ENCODE measurements at places on chromosomes 11 and 22. TPM values are rescaled to one million over a fixed set of nuclear protein-coding genes. Genes with fewer than 3 reads are reported as not detected.
A peak's percentile ranks its signal among the peaks of the same experiment; 100 is the strongest.

DNA sequence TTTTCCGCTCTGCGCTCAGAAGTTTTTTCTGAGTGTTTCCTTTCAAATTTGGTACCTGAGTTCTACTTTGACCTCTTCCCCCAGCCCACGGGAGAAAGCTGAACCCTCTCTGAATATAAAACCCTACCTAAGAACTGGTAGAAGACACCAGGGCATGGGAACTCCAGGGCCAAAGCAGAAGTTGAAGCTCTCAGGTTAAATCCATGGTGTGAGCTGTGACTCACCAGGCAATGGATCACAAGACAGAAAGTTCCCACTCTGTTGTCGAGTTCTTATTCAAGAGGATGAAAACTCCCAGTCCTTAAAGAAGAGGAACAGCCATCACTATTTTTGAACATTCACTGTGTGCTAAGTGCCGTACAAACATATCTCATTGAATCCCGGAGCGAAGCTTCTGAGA is 8.9 kb downstream of the TMEM218 start:
- no peak for DNase-seq

- no peak for DNase-seq
These were observed 3.6 kb downstream of the CLCF1 start for GRCh38 chr11:67369801-67370284.

DNA sequence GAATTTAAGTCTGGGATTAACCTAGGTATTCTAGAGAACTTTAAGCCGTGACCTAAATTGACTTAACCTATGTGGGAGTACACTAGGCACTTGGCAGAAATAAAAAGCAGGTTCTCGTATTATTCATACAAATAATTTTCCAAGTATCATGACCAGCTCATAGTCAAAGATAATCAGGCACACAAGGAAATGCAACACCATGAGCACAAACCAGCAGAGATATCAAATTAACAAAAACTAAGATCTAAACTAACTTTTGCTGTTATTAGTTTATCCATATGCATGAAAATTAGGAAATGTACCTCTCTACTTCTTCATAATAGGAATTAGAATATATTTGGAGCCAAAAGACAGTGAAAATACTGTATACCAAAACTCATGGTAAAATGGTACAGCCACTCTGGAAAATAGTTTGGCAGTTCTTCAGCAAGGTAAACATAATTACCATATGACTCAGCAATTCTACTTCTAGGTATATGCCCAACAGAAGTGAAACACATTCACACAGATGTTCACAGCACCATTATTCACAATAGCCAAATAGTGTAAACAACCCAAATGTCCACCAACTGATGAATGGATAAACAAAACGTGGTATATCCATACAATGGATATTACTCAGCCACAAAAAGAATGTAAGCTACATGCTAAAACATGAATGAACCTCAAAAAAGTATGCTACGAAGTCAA is 154.1 kb downstream of the ENTHD1 start:
- DNase-seq, result no peak

DNA sequence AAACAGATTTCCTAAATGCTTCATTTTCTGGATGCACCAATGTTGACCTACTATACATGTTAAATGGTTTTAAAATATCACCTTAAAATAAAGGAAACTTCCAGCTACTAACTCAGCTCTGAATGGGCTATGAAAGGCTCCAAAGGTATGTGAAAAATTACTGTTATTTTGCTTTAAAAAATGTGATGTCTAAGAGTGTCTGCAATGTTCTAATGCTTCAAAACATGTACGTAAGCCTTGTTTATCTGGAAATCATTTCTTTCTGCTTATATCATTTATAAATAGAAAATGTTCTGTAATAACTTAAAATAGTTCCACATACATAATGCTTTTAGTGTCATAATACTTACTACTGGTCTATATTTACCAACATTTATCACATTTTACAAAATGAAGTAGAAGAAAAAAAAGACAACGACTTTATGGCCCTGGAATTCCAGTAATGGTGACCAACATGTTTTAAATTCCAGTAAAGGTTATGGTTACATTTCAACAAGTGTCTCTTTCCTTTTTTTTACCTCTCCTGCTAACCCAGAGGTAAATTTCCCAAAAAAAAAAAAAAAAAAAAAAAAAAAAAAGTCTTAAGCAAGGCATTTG is 2.5 kb downstream of the BDNF start:
- no peak for DNase-seq

GRCh38 chr11:45423036-45423435 is 136.9 kb upstream of the SYT13 start:
- DNase-seq, result no peak

GRCh38 chr11:70651031-70651430 is 252.7 kb downstream of the CTTN start:
- no peak for DNase-seq

DNA sequence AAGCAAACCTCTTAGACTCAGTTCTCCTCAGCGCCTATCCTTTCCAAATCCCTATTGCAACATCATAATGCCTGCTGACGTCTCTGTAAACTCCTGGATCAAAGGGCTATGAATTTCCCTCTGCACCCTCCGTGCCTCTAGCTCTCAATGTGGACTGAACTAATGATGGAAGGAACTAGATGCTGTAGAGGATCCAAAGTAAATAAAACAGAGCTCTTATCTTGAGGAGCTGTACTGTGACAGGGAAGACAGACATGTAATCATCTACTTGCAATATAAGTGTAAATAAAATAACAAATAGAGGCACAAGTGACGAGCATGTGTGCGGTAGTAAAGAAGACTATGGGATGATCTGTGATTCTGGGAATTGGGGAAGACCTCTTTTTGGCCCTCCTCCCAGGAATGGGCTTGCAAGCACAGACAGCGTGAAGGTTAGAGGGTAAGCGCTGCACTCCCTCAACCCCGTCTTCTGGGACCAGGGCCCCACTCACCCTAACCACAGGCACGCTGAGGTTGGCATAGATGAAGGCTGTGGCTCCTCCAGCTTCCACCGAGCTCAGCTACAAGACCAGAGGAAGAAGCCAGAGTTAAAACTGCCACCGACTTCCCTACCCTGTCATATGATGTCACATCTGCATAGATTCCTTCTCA is 42.2 kb downstream of the P4HA3 start:
- no peak for DNase-seq

DNA sequence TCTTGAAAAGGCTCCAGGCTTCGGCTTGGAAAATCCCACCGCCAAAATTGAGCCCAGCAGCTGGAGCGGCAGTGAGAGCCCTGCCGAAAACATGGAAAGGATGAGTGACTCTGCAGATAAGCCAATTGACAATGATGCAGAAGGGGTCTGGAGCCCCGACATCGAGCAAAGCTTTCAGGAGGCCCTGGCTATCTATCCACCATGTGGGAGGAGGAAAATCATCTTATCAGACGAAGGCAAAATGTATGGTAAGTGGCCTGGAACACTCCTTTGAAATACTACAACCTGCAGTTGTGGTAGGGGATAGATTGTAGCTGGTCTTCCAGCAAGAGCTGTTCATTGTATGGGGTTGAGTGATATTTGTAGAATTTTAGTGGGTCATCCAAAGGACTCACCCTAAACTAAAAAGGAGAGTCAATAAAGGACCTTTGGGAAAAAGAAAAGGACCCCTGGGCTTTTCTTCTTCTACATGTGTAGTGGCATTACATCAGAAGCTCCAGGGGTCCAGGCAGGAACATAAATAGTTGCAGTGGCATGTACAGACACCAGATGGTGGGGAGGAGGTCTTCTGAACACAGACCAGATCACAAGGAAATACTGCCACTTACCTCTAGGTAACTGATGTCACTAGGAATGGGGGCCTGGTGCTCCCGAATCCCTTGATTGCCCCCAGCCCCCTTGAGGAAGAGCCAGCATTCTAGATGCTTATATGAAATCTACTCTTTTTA is 90.1 kb downstream of the TEAD1 start:
- DNase-seq, result no peak

DNA sequence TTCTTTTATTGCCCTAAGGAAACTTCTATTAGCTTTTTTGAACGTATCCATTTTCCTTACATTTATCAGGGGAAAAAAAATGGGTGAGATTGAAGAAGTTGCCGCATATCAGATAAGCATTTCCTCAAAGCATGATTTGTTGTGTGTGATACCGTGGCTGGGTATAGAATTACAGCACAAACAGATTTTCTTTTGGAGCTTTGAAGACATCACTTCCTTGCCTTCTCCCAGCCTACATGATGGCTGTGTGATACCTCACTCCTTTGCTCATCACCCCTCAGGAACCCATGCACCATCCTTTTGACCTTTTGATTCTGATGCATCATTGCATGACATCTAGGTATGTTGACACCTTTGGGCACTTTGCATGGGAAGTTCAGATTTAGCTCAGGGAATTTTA is 1155.3 kb downstream of the BRD1 start:
- DNase-seq, result no peak

GRCh38 chr11:64850979-64851567 is 6.6 kb upstream of the CDC42BPG start:
- peak; percentile 45 for DNase-seq

Gene FADS1
- 61.5 TPM for total RNA-seq

Gene CASP12
- not detected for total RNA-seq

Gene DNAJB13
- not detected for total RNA-seq
